ENCODE measurements at places on chromosomes 11 and 22. TPM values are rescaled to one million over a fixed set of nuclear protein-coding genes. Genes with fewer than 3 reads are reported as not detected.

Gene TPBGL
- total RNA-seq, result not detected

Gene TRIM66
- 28.1 TPM for total RNA-seq

GRCh38 chr11:83241291-83241946 is 44.7 kb downstream of the CCDC90B start:
- peak; percentile 26 for DNase-seq

DNA sequence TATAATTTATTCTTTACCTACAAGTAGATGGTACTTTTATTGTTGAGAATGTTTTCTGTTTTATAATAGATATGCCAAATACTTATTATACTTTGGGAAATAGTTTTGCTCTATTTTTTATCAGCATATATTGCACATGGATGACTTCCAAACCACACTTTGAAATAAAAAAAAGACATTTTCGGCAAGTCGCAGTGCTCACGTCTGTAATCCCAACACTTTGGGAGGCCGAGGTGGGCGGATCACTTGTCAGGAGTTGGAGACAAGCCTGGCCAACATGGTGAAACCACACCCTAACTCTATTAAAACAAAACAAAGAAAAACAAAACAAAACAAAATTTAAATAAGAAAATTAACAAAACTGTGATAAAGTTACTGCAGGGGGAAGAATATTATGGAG is 983.9 kb upstream of the CNTN5 start:
- no peak for DNase-seq

DNA sequence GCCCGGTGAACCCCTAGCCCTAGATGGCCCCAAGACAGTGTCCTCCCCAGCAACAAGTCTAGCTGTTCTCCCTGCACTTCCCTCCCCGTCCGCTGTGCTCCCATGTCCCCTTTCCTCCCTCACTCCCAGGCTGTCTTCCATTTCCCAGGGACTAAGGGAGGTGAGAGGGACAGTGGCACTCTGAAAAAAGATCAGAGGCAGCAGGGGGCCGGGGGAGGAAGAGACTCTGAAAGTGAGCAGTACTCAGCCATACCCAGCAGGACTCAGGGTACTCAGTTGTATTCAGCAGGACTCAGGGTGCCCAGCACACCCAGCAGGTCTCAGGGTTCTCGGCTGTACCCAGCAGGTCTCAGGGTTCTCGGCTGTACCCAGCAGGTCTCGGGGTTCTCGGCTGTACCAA is 48.4 kb upstream of the THY1 start:
- DNase-seq, result no peak

Data from activated CD8-positive, alpha-beta T cell treated with anti-CD3 and anti-CD28 coated beads, Interleukin-2, amount 10 ng/mL, durations not matched to agents 7 days and 5 days (primary cell).